CD8-positive, alpha-beta memory T cell (primary cell): ENCODE measurements at places on chromosomes 5 and 9.

- no peak for DNase-seq
Measured at GRCh38 chr9:126389992-126390391, 63.4 kb downstream of the MVB12B start.

GRCh38 chr9:78035383-78035993 is 3.9 kb upstream of the GNAQ start:
- no peak for DNase-seq

- DNase-seq: no peak
Measured at GRCh38 chr5:6632324-6632887, 438 bp downstream of the NSUN2 start.

GRCh38 chr5:56737002-56737621 is 78.2 kb upstream of the MAP3K1 start:
- no peak for DNase-seq

- no peak for DNase-seq
Measured at GRCh38 chr9:113805486-113806132, 70.5 kb upstream of the ZNF618 start.

GRCh38 chr9:129648092-129648763 is 6.3 kb upstream of the ASB6 start:
- no peak for DNase-seq

GRCh38 chr9:130994135-130995085 is 14.6 kb upstream of the LAMC3 start:
- DNase-seq: no peak

GRCh38 chr5:145699846-145700245 is 135.3 kb downstream of the PRELID2 start:
- no peak for DNase-seq

DNA sequence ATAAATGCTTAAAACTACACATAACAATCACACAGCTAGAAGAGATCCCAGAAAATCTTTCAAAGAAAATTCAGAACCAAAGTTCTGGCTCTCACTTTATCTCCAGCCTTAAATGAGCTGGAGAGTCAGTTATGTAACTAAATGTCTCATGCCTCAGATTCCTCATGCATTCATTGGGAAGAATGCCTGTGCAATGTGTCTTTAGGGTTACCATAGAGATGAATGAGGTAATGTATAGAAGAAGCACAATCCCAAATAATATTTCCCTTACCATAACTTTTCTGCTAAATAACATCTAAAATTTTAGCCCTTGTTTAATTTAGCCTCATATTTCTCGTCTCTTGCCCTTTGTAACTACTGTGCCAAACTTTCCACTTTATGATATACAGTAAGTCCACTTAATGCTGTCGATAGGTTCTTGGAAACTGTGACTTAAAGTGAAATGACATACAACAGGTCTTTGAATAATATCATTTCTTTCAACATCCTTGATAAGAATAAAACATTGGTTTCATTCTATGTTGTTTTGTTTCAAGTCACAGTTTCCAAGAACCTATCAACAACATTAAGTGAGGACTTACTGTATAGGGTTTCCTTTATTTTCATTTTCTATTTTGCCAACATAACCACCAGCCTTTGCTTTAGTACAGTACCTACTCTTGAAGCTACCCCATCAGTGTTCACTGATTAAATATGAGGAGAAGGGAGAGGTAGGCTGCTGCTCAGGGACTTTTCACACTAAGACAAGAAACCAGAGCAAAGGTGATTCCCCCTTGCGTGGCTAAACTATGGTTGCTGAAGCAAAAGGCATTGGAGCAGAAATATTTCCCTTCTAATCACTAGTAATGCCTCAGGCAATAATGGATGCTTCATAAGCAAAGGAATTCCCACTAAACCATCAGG is 295.7 kb upstream of the PTGER4 start:
- no peak for DNase-seq

- DNase-seq: no peak
Measured at GRCh38 chr5:36613241-36613640, 6.8 kb downstream of the SLC1A3 start.

- DNase-seq: no peak
Measured at GRCh38 chr5:74426506-74426905, 214.0 kb downstream of the ENC1 start.

GRCh38 chr5:180306796-180307195 is 14.9 kb upstream of the MAPK9 start:
- no peak for DNase-seq

DNA sequence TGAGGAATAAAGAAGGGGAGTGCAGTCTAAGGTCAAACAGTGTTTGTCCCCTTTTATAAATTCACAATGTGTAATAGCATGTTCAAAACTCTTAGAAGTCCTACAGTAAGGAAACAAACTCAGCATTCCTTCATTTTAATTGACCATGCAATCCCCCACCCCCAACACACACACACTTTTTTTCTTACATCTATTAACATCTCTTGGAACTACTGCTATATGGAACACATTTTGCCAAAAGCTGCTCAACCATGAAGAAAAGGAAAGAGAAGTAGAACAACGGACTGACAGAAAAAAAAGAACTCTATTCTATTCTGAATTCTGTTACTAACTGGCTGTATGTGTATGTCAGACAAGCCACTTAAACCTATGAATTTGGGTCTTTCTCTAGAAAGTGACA is 2.8 kb upstream of the CTNNAL1 start:
- DNase-seq: no peak

GRCh38 chr5:139740138-139740991 is 55.2 kb upstream of the PSD2 start:
- no peak for DNase-seq

DNA sequence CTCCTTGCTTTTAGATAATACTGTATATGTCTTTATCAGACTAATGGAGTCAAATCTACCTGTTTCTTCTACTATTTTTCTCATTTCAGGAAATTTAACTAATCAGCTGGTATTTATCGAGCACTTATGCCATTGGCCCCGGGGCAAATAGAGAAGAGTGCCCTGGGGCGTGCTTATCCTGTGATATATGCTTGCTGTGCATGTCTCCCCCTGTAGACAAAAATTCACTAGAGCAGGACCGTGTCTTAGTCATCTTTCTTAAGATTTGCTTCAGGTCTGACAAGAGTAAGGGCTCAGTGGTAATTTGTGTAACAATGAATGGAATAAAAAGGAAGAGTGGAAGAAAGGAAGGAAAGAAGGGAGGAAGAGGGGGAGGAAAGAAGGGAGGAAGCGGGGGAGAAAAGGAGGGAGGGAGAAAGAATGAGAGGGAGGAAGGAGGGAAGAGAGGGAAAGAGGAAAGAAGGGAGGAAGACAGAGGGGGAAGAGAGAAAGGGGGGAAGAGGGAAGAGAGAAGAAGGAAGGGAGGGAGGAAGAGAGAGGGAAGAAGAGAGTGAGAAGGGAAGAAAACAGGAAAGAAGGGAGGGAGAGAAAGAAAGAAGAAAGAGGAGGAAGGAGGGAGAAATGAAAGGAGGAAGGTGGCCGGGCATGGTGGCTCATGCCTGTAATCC is 295.7 kb upstream of the PANK3 start:
- DNase-seq: no peak

DNA sequence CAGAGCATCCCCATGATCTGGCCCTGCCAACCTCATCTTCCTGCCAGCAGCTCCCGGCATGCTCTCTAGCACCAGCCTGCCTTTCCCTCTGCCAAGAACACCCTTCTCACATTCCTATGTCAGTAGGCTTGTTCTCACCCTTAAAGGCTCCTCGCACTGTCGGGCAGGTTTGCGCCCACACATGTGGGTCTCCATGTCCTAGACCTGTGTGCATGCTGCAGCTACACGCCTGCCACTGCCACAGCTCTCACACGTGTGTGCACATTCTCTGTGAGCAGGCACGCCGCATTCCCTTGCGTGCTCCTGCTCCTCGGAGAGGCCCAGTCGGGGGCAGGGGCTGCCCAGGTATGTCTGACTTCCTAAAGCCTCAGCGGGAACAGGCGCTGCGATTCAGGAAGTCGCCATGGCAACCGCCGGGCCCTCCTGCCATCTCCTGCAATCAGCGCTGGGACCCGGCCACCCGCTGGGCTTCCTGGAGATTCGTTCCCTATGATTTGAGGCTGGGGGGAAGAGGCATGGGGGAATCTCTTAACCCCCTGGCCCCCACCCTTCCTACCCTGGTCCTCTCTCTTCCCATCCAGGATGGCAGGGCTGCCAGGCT is 28.1 kb downstream of the NDUFA8 start:
- DNase-seq: no peak

DNA sequence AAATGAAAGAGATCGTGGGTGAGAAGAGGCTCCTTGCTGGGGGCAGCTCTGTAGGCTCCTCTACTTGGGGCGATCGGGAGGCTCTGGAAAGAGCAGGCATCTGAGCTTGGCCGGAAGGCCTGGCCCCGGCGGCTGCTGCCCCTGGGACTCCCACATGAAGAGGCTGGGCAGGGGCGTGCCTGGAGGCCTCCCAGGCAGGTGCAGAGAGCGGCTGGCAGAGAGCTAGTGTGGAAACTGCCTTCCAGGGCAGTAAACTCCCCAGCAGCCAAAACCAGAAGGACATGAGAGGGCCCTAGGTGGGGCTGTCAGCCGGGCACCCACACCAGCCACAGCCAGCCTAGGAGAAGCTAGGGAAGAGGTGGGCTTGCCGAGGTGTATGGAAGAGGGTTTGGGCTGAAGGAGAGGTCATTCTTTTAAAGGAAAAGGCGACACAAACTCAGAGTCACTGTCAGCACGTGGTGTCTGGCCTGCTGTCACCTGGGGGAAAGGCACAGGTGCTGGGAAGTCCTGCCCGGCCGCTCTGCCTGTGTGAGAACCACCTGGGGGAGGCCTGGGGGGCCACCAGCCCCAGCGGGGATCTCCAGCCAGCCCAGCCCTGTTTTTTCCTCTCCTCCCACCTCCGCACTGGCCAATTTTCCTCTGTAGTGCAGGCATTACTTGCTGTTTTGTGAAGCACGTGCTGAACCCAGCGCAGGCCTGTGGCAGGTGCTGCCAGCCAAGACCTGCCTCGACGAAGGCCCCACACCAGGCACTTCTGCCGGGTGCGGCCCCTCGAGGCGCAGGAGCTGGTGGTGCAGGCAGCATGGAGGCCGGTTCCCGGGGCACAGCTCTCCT is 44.8 kb upstream of the EGFL7 start:
- DNase-seq: no peak

DNA sequence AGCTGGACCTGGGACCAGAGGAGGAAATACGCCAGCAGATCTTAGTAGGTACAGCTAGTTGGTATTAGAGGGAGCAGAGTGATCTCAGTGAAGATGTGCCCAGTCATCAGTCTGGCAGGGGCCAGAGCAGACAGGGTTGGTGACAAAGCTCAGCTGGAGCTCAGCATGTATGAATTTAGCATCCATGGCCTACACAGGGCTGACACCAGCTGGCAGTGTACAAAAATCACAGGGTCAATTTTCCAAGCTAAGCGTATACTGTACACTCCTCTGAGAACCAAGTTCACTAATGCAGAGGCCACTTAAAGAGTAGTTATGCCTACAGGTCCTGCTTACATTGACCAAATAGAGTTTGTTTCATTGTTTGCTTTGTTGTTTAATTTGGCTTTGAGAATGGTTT is 146.6 kb downstream of the SLC24A2 start:
- no peak for DNase-seq

GRCh38 chr5:163531272-163531671 is 25.9 kb downstream of the MAT2B start:
- DNase-seq: no peak
